ENCODE measurements at places on chromosomes 12 and 14.

GRCh38 chr12:118102070-118102469 is 1.7 kb downstream of the VSIG10 start:
- DNase-seq: no peak

DNA sequence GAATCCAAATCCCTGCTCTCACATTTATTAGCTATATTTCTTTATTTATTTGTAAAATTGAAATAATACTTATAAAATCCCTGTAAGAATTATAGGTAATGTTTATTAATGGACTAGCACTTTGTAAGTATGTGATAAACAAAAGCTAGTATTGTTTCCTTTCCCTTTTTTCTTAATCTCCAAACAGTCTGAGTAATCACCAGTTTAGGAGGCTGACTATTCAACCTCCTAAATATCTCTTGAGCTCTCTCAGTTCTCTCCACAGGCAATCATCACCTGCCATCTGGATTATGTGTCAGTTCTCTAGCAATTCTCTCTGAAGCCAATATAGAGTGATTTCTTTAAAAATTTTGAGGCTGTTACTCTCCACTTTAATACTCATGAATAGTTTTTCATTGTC is 9.2 kb upstream of the LYZ start:
- DNase-seq: no peak

DNA sequence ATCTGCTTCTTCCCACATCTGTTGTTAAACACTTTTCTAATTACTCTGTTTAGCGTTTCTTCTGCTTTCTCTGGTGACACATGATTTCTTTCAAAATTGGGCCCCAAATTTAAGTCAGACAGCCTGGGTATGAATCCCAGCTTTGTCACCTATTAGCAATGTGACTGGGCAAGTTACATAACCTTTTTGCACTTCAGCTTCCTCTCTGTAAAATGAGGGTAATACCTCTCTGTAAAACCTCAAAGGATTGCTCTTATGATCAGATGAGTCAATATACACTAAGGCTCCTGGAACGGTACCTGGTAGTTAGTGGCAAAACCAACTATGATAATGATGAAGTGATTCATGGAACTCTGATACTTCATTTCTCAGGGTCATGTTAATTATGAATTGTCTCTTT is 33.0 kb downstream of the E2F7 start:
- no peak for DNase-seq

- DNase-seq: no peak
Measured at GRCh38 chr12:1839956-1840951, 19.9 kb downstream of the LRTM2 start.

DNA sequence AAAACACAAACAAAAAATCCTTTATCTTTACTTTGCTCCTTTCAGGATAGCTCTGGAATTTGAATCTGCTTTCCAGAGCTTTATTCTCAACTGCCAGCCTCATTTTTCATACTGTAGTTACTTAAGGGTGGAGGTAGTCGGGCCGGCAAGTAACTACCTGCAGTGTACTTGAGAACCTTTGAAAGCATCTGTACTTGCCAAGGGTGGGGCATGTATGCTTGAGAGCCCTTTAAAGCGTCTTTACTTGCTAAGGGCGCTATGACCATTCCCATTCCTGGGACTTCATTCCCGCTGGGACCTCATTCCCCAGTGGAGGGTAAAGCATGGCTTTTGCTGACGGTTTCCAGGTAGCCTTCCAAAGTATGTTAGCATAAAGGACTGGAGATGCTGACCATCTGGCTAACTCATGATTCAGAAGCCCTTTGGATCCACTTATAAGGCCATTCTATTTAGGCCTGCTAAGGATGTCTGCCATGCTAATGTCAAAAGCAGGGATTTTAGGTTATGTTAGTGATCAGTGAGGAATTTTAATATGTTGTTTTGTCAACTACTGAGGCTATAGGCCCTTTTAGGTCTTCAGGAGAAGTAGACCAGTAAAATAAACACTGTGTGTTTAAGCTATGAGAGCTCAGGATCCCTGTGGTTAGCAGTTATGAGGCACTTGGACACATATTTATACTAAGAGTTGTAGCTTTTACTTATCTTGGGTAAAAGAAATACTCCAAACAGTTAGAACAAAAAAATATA is 74.9 kb downstream of the CRADD start:
- DNase-seq: no peak

GRCh38 chr12:34294137-34294536 is 271.8 kb downstream of the ALG10 start:
- DNase-seq: no peak

- no peak for DNase-seq
Measured at GRCh38 chr12:48999371-49000131, at the start of gene DDN. DDN (minus strand) TSS chr12:48999375; CDS start chr12:48999287, 88 bp downstream.

DNA sequence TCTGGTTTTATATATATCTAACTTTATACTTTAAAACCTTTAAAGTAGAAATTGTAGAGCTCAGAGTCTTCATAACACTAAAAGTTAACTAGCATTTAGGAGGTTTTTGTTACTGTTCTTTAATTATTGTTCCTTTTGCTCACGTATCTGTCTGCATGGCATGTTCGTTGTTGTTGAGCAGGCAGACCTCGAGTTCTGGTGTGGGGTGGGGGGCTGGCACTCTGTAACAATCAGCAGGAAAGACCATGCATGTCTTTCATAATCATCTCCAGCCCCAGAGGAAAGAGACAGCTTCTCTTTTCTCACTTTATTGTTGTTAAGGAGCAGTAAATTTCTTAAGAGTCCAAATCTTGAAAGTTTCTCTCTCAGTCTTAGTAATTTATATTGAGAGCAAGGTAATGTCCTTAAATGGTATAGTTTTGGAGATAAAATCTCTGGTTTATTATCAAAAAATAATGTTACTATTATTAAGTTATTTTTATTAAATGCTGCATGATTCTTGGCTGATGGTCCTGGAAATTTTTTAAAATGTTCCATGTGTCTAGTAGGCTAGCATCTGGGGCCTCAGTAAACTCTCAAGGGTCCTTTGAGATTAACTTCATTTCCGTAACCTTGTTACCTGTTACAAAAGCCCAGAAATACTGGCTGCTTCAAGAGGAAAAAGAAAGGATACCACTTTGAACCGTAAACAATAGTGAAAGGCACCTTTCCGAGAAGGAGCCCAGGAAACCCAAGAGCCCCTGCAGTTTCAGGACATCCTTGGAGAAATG is 30.3 kb downstream of the CKB start:
- DNase-seq: no peak

- DNase-seq: no peak
Measured at GRCh38 chr12:122722387-122722786, 5.8 kb upstream of the HCAR3 start.

DNA sequence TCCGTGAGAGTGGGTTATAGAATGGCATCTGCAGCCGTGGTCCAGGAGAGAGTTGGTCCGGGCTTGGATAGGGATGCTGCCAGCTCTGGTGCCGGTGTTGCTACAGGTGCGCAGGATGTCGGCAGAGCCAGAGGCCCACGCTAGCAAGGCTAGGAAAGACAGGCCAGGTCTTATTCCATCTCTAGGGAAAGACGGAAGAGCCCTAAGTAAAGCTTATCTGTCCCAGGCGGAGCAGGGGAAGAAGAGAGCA is 485 bp upstream of the PSME1 start:
- no peak for DNase-seq

- no peak for DNase-seq
Measured at GRCh38 chr12:130818272-130818634, 20.8 kb downstream of the STX2 start.

GRCh38 chr14:37810094-37810801 is 214.8 kb downstream of the TTC6 start:
- no peak for DNase-seq

GRCh38 chr14:103330536-103330935 is 3.5 kb upstream of the EIF5 start:
- DNase-seq: no peak

GRCh38 chr14:75267141-75267721 is 11.4 kb upstream of the FOS start:
- no peak for DNase-seq

DNA sequence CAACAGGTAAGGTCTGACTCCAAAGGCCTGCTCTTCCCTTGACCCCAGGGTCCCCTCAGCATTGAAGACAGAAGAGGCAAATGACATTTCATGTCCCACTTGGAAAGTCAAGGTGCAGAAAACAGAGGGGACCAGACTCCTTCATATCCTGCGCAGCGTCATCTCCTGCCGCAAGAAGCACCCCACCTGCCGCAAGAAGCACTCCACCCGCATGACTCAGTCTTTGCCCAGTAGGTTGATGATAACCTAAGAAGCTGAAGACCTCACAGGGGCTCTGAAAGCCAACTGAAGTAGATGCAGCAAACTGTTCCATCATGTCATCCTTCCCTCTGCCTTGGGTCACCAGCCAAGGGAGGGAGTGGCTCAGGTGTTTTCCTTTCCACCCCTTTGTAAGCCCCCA is 11.6 kb upstream of the SMUG1 start:
- DNase-seq: no peak

- no peak for DNase-seq
Measured at GRCh38 chr12:23631786-23632377, 317.6 kb downstream of the SOX5 start.

- no peak for DNase-seq
Measured at GRCh38 chr12:62732861-62733427, 202.0 kb downstream of the PPM1H start.

GRCh38 chr12:97573901-97574300 is 111.3 kb downstream of the RMST start:
- DNase-seq: no peak

GRCh38 chr14:56112781-56113180 is 5.4 kb upstream of the PELI2 start:
- no peak for DNase-seq

- DNase-seq: no peak
Measured at GRCh38 chr12:52404951-52405350, 1.2 kb downstream of the KRT82 start.

DNA sequence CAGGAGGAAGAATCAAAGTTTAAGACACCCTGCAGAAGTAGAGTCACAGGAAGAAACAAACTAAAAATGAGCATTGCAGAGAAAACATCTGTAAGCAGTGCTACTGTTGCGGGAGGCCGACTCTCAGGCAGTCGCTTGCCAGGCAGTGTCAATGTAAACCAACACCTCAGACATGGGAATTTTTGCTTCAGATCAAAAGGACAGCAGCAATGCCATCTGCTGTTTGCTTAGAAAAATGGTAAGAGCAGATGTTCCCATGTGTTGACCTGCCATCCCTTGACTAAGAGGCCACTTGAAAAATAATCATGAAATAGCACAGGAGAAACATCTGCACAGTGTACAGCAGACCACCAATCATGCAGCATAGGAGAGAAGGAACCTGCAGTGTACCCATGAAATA is 196.6 kb downstream of the SLC25A21 start:
- DNase-seq: no peak

- no peak for DNase-seq
Measured at GRCh38 chr14:90805084-90805391, 11.2 kb downstream of the TTC7B start.

DNA sequence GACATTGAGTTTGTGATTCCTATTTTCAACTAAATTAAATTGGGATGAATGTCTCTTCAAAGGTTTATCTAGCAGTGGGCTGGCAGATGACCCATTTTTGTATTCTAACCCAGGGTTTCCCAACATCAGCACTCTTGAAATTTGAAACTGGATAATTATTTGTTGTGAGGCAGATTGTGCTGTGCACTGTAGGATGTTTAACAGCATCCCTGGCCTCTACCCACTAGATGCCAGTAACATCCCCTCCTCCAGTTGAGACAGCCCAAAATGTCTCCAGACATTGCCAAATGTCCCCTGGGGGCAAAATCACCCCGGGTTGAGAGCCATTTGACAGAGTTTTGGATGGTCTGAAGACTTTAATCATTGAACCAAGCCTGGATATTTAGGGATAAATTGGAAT is 11.1 kb downstream of the DAAM1 start:
- DNase-seq: no peak

GRCh38 chr12:108803428-108804105 is 53.8 kb downstream of the SSH1 start:
- peak; percentile 27 for DNase-seq

DNA sequence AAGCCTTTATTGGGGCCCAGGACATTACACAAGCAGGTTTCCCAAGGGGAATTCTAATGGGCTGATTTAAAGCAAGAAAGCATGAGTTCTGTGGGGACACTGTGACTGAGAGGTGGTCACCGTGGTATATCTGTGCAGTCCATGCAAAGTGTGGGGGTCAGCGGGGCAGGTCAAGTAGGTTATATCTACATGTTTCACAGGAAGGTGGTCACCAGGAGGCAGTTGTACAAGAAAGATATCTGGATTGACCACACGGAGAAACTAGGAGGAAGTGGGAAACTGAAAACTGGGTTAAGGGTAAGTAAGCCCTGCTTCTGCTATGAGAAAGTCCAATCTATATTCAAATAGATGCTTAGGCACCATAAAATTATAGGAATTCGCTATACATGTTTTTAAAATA is 77.8 kb upstream of the CNOT2 start:
- no peak for DNase-seq

- no peak for DNase-seq
Measured at GRCh38 chr14:71621276-71621675, 311.0 kb upstream of the RGS6 start.

DNA sequence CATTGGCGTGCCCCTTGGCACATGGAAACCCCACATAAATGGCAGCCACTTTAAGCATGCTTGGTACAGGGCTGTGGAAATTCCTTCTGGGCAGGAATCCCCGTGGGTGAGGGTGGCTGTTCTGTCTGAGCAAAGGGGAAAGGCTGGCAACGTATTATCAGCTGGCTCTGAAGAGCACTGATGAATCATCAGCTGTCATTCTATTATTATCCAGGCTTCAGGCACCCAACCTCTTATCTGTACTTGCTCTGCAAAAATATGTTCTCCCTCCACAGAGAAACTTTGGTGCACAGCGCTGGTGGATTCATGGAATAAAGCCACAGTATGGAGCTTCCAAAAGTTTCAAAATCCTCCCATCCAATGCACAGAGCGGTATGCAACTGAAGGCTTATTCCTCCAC is 167.1 kb downstream of the TBX5 start:
- no peak for DNase-seq

DNA sequence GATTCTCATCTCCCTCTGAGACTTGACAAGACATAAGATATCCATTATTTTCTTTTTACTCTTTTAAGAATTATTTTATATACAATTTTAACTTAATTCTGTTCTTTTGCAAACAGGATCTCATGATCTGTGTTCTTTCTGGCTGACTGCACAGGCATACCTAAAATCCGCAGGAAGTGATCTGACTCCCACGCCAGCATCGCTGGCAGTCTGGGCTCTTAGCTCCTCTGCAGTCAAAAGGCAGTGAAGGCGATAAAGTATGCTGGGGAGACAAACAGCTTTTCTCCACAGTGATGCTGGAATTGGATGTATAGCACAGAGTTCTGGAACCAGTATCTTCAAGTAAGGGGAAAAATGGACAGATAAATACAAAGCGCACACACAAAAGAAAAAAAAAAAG is 52.4 kb downstream of the DICER1 start:
- no peak for DNase-seq

- DNase-seq: no peak
Measured at GRCh38 chr12:42575717-42576116, 13.8 kb downstream of the PRICKLE1 start.
